ENCODE measurements at places on chromosomes 11 and 22.

- no peak for DNase-seq
Observed at GRCh38 chr11:47004595-47005033, 68.1 kb downstream of the CSTPP1 start.

DNA sequence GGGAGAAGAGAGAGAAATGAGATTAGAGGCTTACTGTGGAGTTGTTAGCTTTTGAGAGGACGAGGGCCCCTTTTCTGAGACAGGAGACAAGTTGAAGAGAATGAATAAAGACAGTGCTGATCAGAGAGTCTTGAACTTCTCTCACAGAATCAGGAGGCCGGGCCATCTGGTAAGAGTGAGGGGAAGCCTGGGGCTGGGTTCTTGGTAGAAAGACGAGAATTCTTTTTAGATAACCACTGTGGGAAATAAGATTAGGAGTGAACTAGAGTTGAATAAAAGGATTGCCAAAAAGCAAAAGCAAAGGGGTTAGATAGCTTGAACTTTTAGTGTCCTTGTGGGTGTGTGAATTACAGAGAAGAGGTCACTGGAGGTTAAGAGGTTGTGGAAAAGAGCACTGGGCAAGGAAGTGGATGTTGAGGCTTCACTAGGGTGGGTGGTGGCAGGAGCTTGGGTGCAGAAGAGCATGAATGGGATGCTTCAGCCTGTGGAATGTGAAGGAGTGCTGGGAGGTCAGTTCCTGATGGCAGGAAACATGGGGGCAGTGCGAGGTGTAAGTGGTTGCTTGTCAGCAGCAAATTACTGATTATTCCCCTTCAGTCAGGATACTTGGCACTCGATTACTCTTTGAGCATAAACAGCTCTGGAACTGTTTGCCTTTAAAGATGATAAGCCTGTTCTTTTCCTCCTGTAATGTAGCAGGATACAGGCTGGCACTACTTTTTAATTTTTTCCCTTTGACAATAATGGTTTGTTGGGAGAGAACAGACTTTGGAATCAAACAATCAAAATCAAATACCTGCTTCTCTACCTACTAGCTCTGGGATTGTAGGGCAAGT, 98.3 kb downstream of the ARHGAP42 start:
- DNase-seq: no peak

- DNase-seq: no peak
Observed at GRCh38 chr11:97610000-97610399, 1220.2 kb downstream of the JRKL start.

- DNase-seq: no peak
Observed at GRCh38 chr11:94768602-94769541, 716 bp downstream of the AMOTL1 start.

DNA sequence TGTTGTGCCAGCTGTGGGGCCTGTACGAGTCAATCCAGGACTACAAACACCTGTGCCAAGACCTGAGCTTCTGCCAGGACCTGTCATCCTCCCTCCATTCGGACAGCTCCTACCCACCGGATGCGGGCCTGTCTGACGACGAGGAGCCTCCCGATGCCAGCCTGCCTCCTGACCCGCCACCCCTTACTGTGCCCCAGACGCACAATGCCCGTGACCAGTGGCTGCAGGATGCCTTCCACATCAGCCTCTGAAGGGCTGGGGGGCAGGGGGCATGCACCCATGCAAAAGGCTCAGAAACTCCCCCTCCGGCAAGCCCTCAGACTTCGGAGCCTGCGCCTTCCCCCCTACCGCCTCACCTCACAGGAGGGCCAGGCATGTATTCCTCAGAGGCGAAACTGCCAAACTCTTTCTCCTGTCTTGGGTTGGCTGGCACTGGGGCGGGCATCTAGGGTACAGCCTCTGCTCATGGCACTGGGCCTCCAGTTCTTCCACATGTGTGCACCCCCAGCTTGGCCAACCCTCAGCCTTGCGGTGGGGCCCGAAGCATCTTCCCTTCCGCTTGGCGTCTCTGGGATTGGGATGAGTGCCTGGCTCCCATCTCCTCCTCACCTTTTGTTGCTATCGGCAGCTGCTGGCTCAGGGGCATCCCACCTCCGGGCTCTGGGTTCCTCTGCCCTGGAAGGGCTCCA, 1.2 kb downstream of the FAM89B start:
- no peak for DNase-seq

DNA sequence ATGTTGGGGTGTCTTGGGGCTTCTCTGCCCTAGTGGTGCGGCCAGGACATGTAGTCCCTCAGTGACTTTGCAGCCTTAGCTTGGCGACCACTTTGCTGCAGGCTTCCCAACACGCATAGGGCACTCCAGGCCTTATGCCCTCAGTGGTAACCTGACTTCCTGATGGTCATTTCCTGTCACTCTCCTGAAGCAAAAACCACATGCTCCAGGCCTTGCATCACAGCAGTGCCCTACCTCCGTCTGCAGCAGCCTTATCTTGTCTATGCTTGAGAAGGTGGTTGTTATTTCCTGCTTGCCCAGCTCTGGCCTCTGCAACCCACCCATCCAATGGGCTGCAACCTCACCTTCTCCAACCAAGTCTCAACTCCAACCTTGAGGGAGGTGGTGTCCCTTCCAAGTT, 33.4 kb upstream of the PISD start:
- no peak for DNase-seq

- peak; percentile 66 for DNase-seq
Observed at GRCh38 chr11:61429346-61429690, 457 bp downstream of the CPSF7 start.

GRCh38 chr11:125072218-125072960, 9.3 kb downstream of the SLC37A2 start:
- no peak for DNase-seq

DNA sequence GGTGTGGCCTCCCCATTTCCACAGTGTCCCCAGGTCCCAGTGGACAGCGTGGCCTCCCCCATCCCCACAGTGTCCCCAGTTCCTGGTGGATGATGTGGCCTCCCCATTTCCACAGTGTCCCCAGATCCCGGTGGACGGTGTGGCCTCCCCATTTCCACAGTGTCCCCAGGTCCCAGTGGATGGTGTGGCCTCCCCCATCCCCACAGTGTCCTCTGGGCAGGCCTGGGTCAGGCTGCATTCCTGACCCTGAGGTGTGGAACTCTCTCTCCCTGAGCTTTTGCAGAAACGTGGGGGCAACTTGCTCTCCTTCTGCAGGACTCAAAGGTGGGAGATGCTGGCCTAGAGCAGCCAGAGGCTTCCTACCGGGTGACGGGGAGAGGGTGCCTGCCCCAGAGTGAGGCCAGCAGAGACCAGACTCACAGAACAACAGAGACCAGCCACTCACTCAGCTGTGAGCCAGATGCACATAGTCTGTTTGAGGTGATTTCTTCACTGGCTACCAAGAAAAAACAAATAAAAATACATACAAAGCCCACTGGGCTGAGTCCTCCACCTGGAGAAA, 85.8 kb upstream of the FGF3 start:
- DNase-seq: no peak

DNA sequence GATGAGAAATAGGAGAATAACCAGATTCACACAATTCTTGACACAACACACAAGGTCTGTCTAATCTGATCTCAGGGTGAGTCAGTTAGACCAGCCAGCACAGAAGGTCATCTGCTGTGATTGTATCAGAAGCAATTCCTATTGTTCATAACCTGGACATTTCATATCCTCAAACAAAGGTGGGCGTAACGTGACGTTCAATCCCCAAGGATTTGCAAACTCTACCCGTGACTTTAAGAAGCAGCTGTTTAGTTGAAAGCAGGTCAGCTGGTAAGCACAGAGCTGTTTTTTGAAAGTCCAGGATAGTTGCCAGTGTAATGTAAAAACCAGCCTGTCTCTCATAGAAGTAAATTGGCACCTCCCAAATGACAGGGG, 385.1 kb downstream of the DCDC1 start:
- DNase-seq: no peak

DNA sequence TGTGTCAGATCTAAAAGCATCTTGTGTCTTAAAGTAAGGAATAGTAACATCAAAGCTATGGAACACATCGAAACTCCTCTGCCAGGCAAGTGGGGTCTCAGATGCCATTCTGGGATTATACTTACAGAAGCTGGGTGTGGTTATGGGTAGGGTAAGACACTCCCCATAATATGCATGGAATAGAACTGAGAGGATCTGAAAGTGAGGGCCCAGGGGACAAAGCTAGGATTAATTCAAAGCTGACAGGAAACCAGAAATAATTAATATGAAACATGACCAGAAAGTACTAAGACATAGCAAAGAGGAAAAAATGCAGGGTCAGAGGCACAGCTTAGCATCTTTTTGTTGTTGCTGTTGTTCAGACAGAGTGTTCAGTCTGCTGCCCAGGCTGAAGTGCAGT, 40.2 kb upstream of the EED start:
- no peak for DNase-seq

- no peak for DNase-seq
Observed at GRCh38 chr11:47327949-47328348, 24.6 kb downstream of the MYBPC3 start.

Data from T-helper 2 cell (primary cell).